Endothelial cell (in vitro differentiated cells): ENCODE measurements at places on chromosomes 3 and 15.

DNA sequence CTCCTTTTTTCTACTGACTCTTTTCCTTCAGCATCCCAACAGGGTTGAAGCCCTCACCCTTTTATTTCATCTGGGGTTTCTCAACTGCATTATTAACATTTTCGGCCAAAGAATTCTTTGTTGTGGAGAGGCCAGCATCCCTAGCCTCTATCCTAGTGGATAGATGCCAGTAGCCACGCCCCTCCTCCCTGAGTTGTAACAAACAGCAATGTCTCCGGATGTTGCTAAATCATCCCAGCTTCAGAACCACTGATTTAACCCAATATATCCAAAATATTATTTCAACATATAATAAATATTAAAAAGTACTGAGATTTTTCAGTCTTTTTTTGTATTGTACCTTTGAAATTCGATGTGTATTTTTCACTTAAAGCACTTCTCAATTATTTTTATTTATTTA is 2.0 kb upstream of the RNF111 start:
- no peak for DNase-seq

DNA sequence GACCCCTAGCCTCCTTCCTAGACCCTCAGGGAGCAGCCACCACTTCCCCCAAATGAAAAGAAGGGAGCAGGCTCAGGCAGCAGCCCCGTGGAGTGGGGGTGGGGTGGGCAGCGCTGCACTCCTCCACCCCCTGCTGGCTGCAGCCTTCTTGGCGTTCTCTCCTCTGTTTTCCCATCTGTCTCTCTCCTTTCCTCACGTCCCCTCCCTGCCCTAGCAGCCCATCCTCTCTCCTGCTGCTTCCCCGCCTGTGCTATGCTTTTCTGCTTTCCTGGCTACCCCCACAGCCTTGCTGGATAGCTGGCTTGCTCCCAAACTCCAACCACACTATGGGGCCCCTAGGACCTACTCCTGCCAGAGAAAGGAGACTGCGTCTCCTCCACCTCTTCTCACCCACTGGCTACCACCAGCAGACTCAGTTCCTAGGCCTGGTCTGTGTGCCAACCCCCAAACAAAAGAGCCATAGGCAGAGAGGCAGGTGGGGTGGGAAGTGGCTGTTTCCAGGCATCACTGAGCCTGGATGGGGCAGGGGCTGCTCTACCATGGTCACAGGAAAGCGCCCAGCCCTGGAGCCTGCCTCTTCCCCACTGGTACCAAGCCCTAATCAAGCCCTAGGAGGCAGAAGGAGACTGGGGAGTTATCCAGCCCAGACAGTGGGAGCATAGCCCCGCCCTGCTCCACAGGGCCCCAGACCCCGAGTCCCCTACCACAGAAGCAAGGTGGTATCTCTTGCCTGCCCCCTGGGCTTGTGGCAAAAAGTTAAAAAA is 3.4 kb upstream of the DISP2 start:
- peak; percentile 52 for DNase-seq

DNA sequence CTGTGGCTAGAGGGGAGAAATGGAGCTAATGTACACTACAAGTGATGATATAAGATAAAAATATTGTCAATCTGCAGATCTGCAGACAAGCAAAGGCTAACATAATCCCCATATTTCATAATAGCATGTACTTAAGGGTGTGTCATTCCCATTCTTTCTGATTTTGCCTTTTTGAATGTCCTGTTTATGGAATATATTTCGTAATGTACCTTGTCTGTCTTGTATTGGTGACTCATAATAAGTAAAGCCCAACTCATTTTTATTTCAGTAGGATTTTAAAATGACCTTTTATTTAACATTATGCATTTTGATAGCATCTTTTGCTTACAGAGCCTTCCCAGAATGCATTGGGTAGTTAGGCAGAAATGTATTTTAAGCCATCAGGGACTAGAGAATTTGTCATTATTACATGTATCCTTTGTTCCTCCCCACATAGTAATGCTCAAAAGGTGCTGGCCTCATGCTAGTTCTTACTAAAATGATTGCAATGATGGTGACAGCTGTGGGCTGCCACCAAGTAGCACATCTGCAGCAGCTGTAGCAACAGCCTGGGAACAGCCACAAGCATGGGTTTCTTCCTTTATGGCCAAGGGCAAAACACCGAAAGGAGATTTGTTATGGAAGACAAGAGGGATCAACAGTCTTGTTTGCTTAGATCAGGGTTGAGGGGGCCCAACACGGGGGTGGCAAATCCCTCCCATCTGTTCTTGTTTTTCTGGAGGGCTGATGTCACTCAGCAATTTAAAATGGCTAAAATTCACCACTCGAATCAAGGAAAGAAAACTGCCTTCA is 188.5 kb downstream of the CADPS start:
- DNase-seq, result no peak

GRCh38 chr3:80157546-80157945 is 389.7 kb upstream of the ROBO1 start:
- no peak for DNase-seq

- DNase-seq, result no peak
Observed at GRCh38 chr3:125589547-125590122, 5.7 kb downstream of the OSBPL11 start.

- DNase-seq, result no peak
Observed at GRCh38 chr15:29784413-29784812, 37.9 kb downstream of the TJP1 start.

DNA sequence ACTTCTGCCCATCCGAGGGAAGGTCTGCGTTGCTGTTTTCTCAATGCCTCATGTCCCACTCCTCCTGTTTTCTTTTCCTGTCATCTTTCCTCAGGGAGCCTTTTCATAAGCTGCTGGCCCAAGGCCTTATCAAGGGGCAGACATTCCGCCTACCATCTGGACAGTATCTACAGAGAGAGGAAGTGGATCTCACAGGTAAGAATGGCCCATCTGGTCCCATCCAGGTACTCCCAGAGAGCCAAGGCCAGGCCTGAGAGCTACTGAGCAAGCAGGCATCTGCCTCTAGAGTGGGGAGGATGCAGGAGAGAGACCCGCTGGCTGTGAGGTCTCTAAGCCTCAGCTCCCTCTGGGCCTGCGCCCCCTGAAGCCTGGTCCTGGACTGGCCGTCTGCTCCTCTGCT is 81.5 kb upstream of the LIMD1 start:
- DNase-seq, result no peak

DNA sequence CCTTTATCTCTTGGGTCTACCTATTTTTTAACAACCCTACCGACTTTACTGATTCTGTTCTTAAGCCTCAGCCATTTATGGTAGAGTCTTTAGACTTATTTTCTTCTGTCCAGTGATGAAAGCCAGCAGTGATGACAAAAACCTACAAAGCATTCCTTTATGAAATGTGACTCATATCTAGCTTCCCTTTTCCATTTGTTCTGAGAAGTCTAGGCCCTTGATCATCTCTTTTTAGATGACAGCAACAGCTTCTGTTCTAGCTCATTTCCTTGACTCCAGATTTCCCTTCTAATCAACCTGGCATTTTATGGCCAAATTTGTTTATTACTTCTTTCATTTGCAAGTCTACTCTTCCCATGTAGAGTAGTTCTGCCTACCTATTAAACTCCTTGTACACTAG is 36.1 kb downstream of the CFAP44 start:
- no peak for DNase-seq

- no peak for DNase-seq
Observed at GRCh38 chr3:149356044-149356592, 21.3 kb downstream of the TM4SF1 start.

- DNase-seq, result no peak
Observed at GRCh38 chr3:70766301-70766700, 453.9 kb upstream of the MDFIC2 start.

DNA sequence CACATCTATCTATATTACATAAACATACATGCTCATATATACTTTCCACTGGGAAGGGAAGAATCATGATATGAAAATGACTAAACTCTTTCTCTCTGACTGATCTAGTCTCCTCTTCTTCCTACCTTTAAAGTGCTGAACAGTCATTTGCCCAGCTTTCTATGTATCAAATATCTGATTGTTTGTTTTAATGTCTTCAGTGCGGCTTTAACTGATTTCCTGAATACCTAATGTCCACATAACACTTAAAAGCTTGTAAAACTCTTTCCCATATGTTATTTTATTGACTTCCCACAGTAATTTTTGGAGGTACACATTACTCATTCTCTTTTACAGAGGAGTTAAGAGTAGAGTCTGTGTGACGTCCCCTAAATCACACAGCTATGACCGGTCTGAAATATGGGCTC is 28.2 kb downstream of the CPOX start:
- DNase-seq, result no peak

- DNase-seq, result no peak
Observed at GRCh38 chr3:110743202-110743601, 328.4 kb upstream of the NECTIN3 start.

DNA sequence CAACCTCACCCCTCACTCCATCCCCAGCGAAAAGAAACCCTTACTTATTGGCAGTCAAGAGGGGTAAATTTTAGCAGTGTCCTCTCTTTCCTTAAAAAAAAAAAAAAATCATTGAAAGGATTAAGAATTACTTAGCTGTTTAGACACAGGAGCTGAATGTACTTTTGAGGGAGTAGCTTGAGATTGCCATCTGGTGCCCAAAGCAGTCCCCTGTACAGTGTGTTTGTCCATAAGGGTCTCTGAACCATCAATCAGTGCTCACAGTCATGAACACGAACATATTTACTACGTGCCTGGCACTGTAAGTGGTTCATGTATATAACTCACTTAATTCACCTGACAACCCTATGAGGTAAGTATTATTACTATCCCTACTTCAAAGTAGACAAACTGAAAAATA is 463.5 kb downstream of the RAP2B start:
- DNase-seq, result no peak

GRCh38 chr15:30940359-30940758 is 36.6 kb downstream of the FAN1 start:
- no peak for DNase-seq
